NB4 (cell line): ENCODE measurements at places on chromosomes 3 and 15.

GRCh38 chr3:5198986-5199731 is 11.7 kb downstream of the EDEM1 start:
- DNase-seq, result peak; percentile 30

DNA sequence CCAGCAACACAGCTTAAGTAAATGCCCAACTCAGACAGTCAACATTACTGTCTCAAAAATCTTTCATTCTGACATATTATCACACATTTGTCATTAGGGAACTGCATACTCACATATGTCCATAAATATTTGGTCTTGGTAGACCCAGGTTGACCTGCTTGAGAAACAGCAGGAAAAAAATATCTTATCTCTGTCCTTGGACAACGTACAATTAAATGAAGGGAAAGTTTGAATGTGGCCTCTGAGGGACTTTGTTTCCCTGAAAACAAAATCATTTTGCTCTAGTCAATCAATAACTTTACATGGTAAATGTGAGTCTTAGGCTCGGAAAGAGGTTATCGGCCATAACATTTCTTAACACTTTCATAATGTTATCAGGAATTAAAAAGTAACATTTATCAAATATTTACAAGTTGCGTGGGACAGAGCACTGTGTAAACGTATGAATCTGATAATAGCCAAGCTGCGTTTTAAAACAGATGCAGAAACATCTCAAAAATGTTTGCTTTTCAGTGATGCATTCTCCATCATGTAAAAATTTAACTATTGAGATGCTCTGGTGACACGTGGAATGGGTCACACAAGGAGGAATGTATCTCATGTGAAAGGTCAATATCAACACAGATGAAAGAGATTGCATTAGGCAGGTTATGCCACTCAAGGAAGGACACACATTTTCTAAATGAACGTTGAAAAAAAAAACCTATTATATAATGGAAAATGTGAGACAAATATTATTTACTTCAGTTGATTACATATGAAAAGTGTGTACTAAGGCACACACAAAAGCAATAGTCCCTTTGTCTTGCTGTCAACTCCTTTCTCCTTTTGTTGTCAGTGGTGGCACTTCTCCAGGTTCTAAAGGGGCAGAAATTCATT is 304.4 kb downstream of the WDR72 start:
- no peak for DNase-seq

- peak; percentile 73 for DNase-seq
These were observed 37.7 kb upstream of the KLHL25 start for GRCh38 chr15:85832394-85832793.

DNA sequence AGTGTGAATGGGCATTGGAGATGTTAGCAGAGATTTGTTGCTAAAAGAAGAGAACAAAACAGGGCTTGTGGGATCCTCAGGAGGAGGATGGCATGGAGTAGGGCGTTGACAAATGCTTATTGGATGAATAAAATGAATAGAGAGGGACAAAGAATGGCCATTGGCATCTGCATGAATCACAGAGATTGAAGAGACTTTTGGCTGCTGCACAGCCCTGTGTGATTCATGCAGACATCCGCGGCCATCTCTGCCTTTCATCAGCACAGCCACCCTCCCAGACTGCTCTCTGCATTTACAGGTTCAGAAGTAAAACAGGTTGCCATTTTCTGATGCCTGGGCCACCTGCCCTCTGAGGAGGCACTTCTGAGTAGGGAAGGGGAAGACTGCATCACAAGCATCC is 397.9 kb downstream of the EPHB1 start:
- DNase-seq, result no peak

GRCh38 chr15:24856397-24857390 is 98.1 kb upstream of the SNRPN start:
- DNase-seq, result peak; percentile 21

- no peak for DNase-seq
These were observed 60.3 kb downstream of the STRIT1 start for GRCh38 chr3:155233213-155233612.

DNA sequence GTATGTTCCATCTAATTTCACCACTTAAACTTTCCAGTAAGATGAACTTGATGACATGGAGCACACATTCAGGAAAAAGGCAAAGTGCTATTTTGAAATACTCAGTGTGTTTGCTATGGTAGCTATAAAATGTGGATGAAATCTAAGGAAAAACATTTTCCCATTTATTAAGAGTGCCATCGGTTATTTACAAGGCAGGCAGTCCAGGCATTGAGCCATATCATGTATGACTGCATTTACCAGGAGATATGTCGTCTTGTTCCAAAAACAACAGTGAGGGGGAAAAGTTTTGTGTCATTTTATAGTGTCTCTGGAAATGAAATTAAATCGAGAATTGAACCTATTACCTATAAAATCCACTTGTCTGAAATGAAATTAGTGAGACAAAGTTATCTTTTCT is 13.7 kb downstream of the ANXA2 start:
- DNase-seq, result no peak

DNA sequence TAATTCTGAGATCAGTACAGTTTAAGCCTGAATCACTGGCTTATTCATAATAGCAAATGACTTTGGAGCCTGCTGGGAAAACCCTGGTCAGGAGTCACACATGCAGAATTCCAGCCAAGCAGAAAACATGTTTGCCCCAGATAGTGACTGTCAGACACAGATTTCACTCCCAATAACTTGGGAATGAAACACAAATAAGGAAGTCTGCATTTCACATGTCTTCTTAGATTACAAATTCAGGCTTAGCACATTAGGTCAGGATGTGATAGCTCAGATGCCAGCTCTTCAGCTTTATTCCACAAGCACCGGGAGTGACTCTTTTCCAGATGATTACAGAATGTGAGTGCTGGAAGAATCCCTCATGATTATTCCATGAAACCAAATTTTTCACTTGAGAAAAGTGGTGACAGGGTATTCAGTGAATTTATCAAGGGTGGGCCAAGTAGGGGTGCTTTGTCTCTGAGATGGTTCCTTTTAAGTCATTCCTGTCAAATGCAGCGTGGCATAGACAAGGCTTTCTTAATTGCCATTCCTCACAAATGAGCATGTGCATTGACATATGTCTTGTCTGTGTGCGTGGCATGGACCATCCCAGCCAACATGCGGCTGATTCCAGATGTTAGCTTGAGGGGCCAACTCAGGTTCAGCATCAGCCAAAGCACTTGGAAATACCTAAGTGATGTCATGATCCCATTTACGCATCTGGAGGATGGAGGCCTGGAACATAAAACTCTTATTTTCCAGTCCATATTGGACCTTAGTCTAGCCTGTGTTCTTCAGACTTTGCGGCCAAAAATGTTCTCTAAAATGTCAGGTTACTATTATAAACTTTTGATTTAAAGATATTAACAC is 191.0 kb downstream of the EPHB1 start:
- no peak for DNase-seq

DNA sequence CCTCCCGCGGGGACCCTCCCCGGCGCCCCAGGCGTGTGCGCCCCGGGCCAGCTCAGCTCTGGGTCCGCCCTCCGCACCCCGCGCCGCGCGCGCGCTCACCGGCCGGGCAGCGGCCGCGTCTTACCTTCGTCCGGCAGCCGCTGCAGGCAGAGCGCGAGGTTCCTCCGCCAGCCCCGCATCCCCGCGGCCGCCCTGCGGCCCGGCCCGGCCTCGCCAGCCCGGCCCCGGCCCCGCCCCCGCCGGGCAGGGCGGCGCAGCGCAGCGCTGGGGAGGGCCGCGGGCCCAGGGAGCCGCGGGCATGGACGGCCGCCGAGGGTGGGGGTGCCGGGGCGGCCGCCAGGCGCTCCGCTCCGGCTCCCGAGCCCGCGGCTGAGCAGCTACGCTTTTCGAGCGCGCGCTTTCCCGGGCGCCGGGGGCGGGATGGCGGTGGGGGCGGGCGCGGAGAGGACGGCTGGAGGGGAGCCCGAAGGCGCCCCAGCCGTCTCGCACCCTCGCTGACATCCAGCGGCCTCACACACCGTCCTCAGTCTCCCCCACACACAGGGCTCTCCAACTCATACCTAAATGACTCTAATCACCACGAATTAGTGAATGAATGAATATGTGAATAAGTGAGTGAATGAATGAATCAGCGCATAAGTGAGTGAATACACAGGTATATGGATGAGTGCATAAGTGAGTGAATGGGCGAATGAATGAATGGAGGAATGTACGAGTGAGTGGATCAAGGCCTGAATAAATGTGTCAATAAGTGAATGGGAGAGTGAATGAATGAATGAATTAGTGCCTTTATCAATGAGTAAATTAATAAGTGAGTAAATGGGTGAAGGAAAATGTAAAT is 48.5 kb upstream of the CCDC174 start:
- DNase-seq, result no peak

- no peak for DNase-seq
These were observed 32.3 kb upstream of the LEKR1 start for GRCh38 chr3:156793851-156794250.

DNA sequence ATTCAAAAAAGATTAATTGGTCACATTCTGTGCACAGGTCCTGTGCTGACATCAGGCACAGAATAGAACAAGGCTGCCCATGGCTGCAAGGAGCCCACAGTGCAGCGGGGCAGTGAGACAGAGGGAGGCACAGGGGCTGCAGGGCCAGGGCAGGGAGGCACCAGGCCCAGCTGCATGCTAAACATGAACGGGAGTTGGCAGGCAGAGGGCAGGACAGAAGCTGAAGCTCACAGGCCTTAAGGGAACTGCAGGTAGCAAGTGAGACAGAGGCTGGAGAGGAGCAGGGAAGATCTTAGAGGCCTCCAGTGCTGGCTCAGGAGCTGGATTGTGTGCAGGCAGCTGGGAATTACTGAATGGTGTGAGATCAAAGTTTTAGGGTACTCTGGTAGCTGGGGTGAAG is 26.2 kb downstream of the IDH3A start:
- no peak for DNase-seq

GRCh38 chr3:9008550-9009255 is 45.4 kb upstream of the RAD18 start:
- no peak for DNase-seq

DNA sequence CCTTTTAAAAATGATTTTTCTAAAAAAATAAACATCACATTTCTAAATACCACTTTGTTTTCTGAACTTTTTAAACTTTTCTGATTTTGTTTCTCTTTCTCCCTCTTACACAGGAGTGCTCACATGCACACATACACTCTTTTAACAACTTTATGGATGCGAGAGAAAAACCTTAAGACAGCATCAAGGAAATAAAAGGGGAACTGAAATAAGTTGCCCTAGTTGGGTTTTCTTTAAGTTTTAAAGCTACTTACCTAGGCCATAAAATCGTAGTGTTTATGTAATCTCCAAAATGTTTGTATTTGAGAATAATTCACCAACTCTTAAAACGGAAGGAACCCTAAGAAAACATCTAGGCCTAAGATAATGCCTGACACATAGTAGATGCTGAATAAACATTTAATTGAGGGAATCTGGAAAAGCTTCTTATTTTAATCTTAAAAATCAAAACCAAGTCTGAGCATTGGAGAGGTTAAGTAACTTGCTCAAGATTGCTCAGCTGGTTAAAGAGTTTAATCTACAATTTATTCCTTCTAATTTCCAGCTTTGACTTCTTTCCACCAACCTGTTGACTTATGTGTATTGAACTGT is 1.2 kb upstream of the BBX start:
- no peak for DNase-seq

DNA sequence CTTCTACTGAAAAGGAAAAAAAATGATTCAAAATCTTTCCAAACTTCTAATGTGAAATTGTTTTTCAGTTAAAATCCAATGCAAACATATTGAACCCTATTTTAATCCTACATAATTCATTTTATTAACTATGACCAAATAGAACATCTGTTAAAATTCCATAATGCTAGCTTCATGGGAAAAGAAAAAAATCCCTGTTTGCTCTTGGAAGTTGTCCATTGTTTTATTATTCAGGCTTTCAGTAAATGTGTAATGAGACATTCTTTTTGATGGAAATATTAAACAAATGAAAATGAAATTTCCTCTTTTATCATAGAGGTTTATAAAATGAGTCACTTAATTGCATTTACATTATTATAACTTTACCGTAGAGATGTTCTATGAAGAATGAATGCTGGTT is 49.5 kb downstream of the SLC25A26 start:
- no peak for DNase-seq

DNA sequence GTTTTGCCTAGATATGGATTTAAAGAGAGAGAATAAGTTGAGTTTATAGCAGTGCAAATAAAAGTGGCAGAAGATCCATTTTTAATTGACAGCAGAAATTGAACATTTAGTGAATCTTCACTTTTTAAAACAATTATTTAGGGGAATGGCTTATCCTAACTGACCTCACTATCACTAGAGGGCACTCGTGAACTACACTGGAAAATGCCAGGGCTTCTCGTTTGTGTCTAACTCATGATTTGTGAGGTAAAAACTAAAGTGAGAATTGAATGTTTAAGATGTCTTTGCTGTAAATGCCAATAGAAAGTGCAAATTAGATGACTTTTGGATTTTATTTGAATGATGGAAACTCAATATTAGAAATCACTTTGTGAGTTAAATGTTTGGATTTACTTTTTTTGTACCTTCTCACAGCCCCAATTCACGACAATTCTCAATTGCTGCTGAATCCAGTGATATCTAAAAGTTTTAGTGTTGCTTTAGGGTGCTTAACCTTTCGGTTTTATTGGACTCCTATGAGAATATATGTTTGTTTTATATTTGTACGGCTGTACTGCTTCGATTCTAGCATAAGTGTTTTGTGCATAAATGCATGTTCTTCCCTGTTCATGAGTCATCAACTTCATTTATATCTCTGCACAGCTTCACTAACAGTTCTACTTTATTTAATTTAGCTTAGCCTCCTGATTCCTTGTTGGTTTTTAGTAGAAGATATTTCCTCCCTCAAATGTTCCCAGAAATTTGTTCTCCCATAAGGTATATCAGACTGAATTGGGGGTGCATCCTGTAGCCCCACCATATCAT is 462.1 kb downstream of the MFSD1 start:
- DNase-seq, result peak; percentile 44

DNA sequence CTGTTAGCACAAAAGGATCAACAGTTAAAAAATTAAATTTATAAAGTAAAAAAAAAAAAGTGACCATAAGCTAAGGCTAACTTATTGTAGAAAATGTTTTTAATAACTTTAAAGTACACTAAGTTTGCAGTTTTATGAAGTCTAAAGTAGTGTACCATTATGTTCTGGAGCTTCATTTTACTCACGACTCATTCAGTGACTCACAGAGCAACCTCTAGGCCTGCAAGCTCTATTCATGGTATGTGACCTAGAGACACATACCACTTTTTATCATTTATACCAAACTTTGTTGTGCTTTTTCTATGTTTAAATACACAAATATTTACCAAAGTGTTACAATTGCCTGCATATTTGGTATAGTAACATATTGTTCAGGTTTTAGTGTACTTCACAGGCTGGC is 1552.3 kb downstream of the OTOL1 start:
- DNase-seq, result no peak

GRCh38 chr3:108209579-108209978 is 12.6 kb downstream of the IFT57 start:
- DNase-seq, result no peak

- no peak for DNase-seq
These were observed 107.4 kb downstream of the ADAMTS17 start for GRCh38 chr15:100234158-100235029.
